ENCODE measurements at places on chromosomes 2 and 18.

GRCh38 chr18:9885170-9886004, at the start of gene TXNDC2:
TXNDC2 (plus strand) TSS chr18:9885973; CDS start chr18:9886681, 708 bp downstream.
- DNase-seq = no peak

DNA sequence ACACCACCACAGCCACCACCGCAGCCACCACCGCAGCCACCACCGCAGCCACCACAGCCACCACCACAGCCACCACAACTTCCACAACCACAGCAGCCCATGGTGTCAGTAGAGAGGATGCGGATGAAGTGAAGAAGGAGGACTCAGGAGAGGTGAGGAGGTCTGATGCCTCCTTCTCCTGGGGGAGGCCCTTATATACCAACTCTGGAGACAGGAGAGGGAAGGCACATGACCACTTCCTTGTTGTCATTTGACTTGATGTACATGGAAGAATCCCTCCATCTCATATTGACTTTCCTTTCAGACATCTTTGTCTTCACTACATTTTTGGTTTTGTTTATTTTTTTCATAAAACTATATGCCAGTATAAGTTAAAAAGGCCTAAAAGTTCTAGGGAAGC, at the start of gene SCYGR3:
Gene SCYGR3 (minus strand): TSS at position 101 of the 400 bp plus-strand sequence. CDS start 0 bp downstream, at position 101.
- no peak for DNase-seq

DNA sequence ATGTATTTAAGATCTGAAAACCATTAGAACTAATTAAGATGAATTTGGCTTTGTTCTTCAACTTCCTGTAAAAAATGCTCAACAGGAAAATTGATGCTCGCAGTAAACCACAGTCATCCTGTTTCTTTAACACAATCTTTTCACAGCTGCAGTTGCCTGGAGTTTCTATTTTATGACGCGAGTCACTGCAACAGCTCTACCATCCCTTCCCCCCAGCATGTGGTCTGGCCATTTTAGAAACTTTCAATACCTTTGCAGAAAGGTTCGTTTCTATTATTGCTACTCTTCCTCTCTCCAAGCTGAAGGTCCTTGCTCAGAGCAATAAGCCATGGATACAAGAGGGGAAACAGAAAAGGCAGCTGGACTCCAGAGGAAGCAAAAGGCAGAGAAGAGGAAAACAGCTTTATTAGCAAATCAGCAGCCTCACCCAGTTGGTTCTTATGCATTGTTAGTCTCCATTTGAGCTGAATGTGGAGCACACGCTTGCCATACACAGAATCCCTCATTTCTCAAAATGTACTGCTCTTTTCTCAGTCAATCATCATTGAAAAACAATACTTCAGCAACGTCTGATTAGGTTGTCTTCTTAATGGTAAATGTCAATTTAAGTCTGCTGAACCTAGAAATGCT, 3.9 kb downstream of the WIPF1 start:
- DNase-seq = no peak

DNA sequence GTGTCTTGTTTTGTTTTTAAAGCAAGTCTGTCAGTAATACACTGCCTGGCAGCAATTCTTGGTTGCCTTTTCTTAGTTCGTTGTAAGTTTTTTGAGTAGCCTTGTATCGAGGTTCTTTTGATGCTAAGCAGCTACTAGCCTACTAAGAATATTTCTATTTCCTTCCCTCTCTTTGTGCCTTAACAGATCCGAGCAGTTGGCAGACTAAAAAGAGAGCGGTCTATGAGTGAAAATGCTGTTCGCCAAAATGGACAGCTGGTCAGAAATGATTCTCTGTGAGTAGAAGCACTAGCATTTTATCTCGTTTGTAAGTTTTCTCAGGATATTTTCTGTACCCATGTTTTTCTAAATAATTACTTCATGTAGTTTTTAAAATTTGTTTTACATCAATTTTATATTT, 15.1 kb downstream of the MFF start:
- DNase-seq = no peak

GRCh38 chr2:126826491-126826890, 72.2 kb upstream of the TEX51 start:
- DNase-seq = no peak

GRCh38 chr2:149290662-149291061, 39.7 kb upstream of the LYPD6 start:
- DNase-seq = no peak

- no peak for DNase-seq
Measured at GRCh38 chr18:12074736-12075135, 18.9 kb upstream of the ANKRD62 start.

DNA sequence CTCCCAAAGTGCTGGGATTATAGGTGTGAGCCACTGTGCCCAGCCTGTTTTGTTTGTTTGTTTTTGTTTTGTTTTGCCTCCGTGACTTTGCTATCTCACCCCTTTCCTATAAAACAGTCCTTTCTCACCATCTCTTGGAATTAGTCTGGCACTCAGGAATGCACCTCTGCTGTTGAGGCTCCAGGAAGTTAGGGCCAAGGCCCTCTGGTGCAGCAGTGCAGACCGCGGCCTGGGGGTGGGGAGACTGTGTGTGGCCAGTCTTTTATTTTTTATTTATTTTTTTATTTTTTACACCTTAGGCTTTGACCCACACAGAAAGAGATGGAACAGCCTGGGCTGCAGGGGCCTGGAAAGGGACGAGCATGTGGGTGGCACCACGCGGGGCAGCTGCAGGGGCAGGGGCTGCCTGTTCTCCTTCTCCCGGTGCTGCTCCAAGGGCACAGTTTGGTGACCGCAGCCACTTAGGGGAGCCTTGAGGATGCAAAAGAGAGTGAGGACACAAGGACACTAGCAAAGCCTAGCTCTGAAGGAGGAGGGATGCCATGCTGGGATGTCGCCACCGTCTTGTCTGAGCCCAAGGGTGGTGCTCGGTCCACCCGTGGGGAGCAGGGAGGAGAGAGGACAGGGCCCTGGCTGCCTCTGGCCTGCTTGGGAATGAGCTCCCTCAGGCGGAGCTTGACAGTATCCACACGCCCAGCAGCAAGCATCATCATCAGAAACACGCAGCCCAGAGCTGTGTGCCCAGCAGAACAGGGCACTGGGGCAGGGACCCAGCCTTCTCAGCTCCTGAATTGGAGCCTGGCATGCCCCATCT, 19.4 kb upstream of the ALPI start:
- no peak for DNase-seq

DNA sequence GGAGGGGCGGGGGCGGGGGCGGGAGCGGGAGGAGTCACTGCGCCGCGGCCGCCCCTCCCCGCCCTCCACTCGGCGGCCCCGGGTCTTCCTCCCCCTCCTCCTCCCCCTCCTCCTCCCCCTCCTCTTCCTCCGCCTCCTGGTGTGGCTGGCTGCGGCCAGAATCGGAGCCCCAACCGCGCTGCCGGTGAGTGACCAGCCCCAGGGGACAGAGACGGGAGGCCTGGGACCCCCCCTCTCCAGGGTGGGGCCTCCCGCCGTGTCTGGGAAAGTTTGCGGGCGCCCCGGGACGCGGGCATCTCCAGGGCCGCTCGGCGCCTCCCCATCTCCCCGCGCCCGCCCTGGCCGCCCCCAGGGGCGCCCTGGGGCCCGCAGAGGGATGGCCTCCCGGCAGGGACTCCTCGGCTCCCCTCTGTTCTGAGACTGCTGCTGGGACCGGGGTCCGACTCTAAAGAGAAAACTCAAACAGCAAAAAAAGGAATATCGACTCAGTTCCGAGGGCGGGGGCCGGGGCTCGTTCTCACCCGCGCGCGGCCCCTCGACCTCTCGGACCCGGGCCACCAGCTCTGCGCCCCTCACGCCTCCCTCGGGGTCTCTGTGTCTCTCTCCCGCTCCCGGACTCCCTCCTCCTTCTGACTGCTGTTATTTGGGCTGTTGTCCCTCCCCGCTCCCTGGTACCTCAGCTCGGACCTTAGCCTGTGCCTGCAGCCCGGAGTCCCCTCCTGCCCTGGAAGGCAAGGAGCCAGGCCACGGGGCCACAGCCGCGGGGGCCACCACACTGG, at the start of gene STON1:
Gene STON1 (plus strand): TSS at position 122 of the 779 bp plus-strand sequence. CDS start 50,480 bp downstream, outside the sequence.
- no peak for DNase-seq

DNA sequence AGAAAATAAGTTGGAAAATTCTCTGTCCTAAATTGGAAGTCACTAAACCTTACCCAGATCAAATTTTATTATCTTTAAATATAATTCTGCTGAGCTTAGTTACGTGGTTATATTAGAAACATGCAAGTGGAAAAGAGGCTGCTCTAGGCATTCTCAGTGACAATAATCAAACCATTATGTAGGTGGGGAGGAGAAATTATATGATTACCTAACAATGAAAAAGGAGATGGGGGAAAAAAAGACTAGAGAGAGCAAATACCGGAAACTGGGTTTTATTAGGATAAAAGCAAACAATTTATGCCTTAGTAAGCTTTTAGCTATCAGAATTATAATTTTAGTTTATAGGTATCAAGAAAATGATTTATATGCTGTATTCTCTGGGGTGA, 53.2 kb downstream of the PHLPP1 start:
- DNase-seq = no peak

DNA sequence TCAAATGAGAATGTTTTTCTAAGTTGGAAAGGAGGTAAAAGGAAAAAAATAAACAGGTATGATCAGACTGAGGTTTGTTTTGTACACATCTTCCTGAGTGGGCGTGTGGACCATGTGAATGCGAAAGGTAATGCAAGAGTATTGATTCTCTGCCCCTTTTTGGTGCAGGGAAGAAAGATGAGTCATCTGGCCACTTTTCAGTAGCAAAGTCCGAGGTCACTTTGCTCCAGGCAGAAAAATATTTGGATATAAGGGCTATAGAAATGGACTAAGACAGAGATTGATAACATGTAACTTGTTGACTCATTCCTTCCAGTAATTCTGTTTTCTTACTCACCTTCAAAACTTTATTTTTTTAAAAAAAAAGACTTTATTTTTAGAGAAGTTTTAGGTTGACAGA, 130.5 kb downstream of the DSEL start:
- no peak for DNase-seq

DNA sequence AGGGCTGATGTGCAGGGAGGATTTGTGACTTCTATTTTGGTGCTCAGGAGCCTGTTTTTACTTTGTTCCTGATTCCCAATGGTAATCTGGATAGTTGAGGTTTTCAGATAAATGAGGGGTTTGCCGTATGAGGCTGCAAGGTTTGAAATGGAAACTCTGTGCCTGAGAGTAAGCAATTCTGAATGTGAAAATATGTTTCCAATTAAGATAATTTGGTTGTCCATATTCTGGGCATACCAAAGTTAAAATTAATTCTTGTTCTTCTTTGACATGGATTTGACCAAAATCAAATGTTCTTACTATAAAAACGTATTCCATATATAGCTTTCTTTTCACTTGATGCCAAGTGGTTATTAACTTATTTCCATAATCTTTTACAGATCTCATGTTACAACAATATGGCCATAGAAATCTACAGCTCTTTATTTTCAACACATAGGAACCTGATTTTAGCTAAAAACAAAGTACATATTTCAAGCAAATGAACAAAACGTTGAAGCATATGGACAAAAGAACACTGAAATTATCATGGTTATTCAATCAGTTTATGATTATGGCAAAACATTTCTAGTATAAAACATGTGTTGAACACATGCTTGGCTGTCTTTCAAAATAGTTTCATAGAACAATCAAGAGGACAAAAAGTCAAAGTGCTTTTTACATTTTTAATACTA, 63.4 kb upstream of the ARHGAP28 start:
- no peak for DNase-seq

DNA sequence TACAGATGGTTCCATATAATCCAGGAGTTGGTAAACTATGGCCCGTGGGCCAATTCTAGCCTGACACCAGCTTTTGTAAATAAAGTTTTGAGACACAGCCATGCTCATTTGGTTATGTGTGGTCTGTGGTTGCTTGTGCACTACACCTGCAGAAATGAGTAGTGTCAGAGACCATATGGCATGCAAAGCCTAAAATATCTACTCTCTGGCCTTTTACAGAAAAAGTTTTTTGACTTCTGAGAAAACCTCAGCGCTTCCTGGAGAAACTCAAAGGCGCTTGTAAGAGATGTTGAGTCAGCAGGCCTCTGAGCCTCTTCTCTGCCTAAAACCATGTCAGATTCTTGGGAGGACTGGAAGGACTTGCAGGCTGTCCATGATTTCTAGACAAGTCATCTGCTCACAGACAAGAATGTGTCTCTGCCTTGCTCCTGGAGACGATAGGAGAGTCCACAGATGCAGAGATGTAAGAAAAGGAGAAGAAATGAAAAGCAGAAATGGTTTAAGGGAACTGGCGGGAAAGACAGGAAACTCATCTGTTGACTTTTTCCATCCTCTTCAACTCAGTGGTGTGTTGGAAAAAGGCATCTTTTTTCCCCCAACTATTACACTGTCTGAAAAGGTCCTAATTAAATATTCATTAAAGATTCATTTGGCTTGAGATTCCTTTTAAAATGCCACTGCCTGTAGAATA, 5.2 kb downstream of the TTC39C start:
- DNase-seq = no peak

- no peak for DNase-seq
Measured at GRCh38 chr2:236977063-236977851, 108.4 kb upstream of the COPS8 start.

GRCh38 chr2:54558188-54559005, 102.3 kb downstream of the SPTBN1 start:
- DNase-seq = no peak

GRCh38 chr2:148965623-148966437, 72.7 kb upstream of the LYPD6B start:
- no peak for DNase-seq

DNA sequence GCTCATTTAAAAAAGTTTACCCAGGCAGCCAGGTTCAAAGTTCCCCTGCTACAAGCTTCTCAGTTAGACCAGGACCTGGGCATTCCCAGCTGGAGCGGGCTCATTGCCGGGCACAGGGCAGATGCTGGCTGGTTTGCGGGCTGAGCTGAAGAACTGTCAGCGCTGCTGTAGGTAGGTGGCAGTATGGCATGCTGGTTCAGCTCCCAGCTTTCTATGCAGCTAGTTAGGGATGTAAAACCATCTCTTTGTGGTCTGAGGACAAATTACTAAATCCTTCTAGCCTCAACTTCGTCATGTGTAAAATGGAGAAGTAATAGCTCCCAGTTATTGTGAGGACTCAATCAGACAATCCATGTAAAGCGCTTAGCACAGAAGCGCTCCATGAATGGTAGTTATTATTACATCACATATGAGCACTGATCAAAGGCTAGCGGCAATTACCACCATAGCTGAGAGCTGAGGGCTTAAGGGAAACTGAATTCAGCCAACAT, 2.4 kb upstream of the LDLRAD4 start:
- DNase-seq = peak; percentile 89

- no peak for DNase-seq
Measured at GRCh38 chr18:38940863-38941531, 1375.4 kb upstream of the CELF4 start.

GRCh38 chr2:60104514-60105505, 448.6 kb downstream of the BCL11A start:
- no peak for DNase-seq

GRCh38 chr2:55311444-55311870, 42.4 kb upstream of the MTIF2 start:
- no peak for DNase-seq

- no peak for DNase-seq
Measured at GRCh38 chr2:226048611-226049010, 649.1 kb downstream of the NYAP2 start.

DNA sequence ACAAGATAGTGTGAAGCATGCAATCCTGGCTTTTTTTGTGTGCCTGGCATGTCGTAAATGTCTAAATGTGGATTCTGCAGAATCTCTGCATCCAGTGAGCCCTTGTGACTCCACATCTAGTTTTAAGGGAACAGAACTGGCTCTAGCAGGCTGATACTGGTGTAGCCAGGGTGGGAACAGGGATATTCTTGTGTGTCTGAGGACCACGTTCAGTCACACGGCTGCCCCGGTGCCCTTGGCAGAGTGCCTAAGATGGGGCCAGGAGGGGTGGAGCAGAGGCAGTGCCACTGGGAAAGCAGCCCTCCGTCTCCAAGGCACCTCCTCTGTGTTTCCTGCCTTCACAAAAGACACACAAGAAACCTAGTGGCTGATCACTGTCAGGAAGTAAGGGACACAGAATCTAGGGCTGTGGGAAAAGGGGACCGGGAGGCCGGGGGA, 91.5 kb upstream of the PARD3B start:
- no peak for DNase-seq

- DNase-seq = no peak
Measured at GRCh38 chr2:239153806-239154591, 246.8 kb downstream of the HDAC4 start.
